Activated B cell treated with CpG ODN at 0.5 μM for 24 hours (primary cell): ENCODE measurements at places on chromosomes 4 and X.

- no peak for DNase-seq
Measured at GRCh38 chr4:15317246-15317645, 110.6 kb upstream of the C1QTNF7 start.

DNA sequence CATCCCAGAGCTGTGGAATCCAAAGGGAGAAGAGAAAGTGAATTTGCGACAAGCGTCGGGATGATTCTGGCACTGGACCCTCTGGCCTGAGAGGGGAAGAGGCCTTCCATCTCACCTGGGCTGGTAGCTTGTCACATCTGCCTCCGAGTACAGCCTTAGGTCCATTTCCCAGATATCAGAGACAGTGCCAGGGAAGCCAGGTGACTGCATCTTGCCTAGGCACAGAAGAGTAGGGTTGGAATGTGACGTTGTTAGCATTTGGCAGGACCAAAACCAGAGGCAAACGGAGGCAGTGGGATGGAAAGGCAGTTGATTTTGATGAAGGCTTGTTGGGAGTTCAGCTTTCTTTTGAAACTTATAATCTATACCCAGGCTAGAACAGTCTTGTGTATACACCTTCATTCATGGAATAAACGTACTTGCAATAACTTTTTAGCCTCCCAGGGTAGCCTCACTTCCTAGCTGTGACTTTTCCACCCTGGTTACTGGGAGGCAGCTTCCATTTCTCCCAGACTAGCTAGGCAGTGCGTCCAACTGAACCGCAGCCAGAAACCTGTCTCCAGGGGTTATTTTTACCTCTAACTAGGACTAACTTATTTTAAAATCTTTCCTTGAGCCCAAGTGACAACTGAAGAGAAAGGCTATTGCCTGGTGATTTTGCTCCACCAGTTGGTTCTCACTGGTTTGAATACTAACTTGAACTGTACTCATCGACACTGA is 5.9 kb downstream of the SOD3 start:
- no peak for DNase-seq

DNA sequence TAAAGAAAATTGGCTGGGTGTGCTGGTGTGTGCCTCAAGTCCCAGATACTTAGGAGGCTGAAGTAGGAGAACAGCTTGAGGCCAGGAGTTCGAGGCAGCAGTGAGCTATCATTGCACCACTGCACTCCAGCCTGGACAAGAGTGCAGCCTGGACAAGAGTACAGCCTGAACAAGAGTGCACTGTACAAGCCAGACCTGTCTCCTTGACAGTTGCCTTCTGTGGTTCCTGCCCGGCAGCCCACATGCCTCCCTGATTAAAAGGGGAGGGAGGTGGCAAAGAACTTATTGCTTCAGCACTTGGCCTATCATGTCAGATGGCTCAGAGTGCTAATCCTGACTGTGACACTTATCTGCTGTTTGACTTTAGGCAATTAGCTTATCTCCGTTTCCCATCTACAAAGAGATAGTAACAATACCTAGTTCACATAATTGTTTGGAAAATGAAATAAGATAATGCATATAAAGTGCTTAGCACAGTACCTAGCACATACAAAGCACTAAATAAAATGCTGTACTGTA is 249.1 kb downstream of the DCLK2 start:
- DNase-seq = no peak

GRCh38 chr4:153522802-153523094 is 56.6 kb downstream of the TMEM131L start:
- DNase-seq = no peak

GRCh38 chr4:10891866-10892265 is 207.3 kb upstream of the CLNK start:
- no peak for DNase-seq

DNA sequence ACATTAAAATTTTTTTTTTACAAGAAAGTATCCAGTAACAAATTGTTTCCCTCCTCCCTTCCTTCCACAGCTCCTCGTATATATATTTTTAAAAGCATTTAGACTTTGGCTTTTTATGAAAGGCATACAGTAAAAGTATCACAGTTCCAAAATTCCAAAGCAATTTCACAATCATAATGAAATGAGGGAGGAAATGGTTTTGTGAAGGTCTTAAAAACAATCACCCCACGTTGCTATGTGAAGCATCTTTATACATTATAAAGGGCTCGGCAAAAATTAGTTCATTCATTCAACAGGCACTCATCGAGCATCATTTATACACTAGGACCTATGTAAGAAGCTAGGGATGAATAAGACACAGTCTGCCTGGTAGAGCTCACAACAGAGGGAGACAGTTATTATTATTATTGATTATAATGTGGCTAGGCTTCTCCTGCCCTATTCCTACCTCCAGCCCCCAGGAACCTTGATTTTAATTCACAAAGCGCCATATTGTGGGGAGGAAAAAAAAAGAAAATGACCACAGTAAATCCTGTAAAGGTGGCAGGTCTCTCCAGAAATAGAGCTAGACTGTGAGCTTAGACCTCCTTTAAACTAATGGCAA is 239.9 kb downstream of the MAML3 start:
- DNase-seq = no peak

DNA sequence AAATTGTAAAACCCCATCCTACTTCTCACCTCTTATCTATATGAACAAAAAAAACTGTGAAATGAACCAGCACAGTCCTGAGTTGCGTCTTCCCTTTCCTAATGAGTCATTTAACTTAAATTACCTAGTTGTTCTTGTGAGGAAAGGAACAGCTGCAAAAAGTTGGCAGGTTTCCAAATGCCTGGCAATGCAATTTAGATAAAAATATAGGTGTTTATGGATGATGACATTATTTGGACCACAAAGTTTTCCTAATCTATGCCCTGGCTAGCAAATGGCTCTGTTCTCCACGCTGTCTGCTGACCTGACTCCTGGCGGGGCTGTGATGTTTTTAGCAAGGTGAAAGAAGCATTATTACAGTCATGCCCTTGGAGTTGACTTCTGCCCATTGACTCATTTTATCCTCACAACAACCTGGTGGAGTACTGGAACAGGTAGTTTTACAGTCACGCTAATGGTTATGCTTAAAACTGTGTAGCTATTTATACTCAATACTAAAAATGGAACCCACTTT is 29.8 kb upstream of the RELL1 start:
- no peak for DNase-seq

DNA sequence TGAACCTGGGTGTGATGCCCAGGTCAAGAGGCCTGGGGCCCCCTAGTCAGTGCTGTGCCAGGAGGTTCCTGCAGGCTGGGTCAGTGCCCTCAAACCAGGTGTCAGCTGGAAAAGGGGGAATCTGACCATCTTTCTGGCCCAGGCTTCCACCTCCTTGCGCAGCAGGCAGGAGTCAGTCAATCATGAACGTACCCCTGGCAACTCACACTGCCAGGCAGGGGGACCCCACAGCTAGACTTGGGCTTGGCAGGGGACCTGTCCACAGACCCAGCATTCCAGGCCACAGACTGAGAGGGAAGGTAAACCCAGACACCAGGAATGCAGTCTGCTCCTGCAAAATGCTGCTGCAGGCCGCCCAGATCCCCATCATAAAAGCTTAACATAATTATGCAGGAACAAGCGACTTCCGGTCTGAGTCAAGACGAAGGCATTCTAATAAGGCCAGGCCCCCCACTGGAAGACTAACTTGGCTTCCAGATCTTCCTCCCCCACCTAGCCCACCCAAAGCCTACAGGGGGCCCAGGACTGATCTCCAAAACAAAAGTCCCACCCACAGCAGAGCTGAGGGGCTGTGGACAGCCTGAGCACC is 156.3 kb downstream of the BCOR start:
- no peak for DNase-seq

DNA sequence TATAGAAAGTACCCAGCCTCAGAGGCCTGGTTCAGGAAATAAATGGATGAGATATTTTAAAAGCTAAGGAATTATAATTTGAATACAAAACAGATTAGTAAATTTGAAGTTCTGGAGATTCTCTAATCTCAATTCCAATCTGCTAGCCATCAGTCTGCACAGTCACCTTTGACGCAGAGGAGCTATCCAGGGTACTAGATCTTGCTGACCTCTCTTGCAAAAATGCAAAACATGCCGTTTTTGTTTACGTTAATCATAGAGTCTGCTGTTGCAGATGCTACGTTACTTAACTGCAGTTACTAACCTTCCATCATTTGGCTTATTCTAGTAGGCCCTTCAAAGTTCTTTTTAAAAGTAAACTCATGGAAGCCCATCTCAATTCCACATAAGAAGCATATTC is 10.4 kb downstream of the CCSER1 start:
- no peak for DNase-seq

DNA sequence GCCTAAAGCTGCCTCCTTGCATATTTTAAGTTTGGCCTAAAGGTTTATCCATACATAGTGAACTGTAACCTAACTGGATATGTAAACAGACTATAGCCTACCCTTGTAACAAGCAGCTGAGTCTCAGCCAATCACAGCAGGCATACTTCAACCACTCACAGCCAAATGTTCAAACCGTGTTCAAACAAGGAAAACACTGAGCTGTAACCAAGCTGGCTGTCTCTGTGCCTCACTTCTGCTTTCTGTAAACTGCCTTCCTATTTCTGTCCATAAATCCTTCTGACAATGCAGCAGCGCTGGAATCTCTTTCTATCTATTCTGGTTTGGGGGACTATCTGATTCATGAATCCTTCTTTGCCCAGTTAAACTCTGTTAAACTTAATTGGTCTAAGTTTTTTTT is 16.4 kb downstream of the DSPP start:
- no peak for DNase-seq

GRCh38 chr4:120753854-120754253 is 168.7 kb downstream of the PRDM5 start:
- no peak for DNase-seq

DNA sequence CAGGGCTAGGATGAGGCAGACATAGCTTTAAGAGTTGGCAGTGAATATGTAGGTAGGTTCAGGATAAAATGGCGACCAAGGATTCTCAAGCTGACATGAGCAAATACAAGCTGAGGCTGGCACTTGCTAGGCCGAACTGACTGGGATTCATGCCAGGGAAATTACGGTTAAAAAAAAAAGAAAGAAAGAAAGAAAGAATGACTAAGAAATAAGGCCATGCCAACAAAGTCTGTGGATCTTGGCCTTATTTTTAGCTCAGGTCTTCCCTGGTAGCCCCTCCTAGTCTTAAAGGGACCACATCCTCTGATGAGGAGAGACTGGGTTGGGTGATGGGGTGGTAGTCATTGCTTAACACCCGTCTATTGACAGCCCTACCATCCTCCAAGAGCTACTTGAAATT is 64.4 kb upstream of the KLHL13 start:
- DNase-seq = no peak

DNA sequence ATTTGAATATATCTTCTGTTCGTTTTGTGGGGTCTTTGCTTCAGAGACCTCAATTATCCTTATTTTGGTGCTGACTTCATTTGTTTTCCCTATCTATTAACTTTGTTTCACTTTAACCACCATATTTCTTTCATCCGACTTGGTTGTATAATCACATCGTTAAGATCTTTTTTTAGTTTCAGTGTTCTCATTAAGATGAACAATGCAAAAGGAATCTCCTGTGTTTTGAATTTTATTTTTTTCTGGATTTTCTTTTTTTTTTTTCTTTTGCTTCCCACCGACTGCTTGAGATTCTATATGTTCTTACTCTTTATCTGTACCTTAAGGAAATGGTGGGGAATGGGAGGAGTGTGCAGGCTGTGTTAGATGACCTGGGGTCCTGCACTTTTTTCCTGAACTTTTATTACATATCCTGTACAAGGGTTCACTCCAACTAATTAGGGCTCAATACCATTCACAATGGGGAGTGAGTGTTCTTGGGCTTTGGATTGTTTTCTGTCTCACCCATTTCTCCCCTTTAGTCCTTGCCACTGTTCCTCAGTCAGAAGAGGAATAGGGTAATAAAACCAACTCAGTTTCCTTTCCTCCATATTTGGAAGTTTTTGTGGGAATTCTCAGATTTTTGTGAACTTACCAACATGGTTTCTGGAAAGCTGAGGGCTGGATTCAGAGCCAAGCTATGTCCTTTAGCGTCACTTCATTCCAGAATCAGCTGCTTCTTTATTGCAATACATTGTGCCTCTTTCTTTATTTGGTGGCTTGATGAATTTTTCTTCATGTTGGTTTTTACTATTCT is 43.2 kb upstream of the BMPR1B start:
- no peak for DNase-seq
